CD8-positive, alpha-beta T cell (primary cell): ENCODE measurements at places on chromosomes 16 and 17. TPM values are rescaled to one million over a fixed set of nuclear protein-coding genes. Genes with fewer than 3 reads are reported as not detected.

NTHL1 gene
- total RNA-seq = 2.0 TPM

RTN4RL1 gene
- total RNA-seq = not detected

CTRB2 gene
- not detected for total RNA-seq

TBC1D26 gene
- total RNA-seq = not detected
